Heart left ventricle (tissue), 16 donors: ENCODE measurements at places on chromosomes 3 and 15. TPM values are rescaled to one million over a fixed set of nuclear protein-coding genes. Genes with fewer than 3 reads are reported as not detected.

The MOBP gene
- total RNA-seq: not detected

The MED12L gene
- 0.12 TPM for total RNA-seq

The CGNL1 gene
- 20.0 TPM for total RNA-seq

The EPHA6 gene
- total RNA-seq: 0.28 TPM

The SLC22A13 gene
- total RNA-seq: not detected

The POPDC2 gene
- total RNA-seq: 920 TPM

The CP gene
- 0.68 TPM for total RNA-seq

The ABHD17C gene
- 4.7 TPM for total RNA-seq

The STRIT1 gene
- 4.1 TPM for total RNA-seq

The CADPS gene
- total RNA-seq: 8.9 TPM

The ISG20 gene
- 24.2 TPM for total RNA-seq

The ZNF80 gene
- total RNA-seq: not detected
